ENCODE measurements at places on chromosomes 3 and 15.

- DNase-seq, result no peak
These were observed 92.0 kb downstream of the ZNF609 start for GRCh38 chr15:64552281-64552948.

GRCh38 chr3:175233957-175234940 lies 375.1 kb downstream of the NAALADL2 start:
- no peak for DNase-seq

DNA sequence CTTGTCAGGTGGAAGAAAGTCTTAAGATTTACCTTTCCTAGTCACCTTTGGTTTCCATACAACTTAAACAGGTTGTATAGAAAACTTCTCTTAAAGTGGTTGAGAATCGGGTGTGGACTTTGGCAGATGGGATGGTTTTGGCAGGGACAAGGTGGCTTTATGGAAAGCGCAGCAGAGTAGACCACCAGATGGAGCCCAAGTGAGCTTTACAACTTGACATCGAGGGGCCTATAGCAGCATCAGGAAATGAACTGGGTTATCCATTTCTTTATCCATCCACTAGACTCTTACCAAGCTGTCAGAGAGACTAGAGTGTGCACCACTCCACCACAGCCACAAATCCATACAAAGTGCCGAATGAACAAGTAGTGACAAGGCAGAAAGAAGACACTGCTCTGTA lies 85.3 kb upstream of the MBNL1 start:
- peak; percentile 46 for DNase-seq

GRCh38 chr15:31774045-31774444 lies 256.3 kb upstream of the CHRNA7 start:
- DNase-seq, result no peak

DNA sequence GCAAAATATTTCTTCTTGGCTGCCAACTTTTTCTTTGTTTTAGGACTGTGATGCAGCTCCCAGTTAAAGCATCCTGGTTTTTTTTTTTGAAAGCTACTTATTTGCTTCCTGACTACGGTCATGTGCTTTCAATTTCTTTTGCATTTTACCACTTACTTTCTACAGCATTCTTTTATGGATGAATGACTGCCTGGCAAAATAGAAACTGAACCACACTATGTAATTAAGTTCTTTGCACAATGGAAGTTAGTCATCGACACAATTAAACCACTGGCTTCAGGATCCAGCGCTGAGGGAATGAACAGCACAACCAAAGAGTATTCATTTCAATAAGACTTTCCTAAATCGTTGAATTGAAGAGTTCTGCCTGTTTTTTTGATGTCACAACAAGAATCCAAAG lies 82.2 kb upstream of the EPHA3 start:
- DNase-seq, result peak; percentile 92

DNA sequence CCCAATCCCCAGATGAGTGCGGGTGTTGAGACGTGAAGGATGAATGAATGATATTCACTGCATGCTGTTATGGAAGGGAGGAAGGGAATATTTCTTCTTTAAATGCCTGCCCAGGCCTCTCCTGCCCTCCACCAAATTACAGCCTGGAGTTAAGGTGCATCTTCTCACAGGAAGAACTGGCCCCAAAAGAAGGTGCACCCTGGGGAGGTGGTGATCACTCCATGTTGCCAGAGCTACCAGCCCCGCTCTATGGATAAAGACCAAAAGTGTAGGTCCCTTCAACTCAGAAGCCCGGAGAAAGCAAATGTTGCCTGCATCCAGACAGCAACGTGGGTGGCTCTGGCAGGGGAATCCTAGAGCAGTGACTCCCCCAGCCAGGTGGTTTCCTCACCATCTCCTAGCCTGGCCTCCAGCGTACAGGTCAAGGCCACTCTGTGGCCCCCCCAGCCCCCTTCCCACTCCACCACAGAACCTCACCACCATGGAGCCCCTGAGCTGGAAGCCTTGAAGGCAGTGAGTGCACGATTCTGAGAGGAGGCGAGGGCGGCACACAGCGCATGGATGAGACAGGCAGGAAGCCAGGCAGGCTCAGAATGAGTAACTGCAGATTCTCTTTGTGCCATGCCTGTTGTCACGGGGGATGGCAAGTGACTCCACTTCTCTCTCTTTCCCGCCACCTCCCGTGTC lies 3.5 kb upstream of the VIPR1 start:
- DNase-seq, result no peak

- DNase-seq, result no peak
These were observed 55.3 kb upstream of the VILL start for GRCh38 chr3:37935290-37935668.

- DNase-seq, result no peak
These were observed 60.8 kb downstream of the IL16 start for GRCh38 chr15:81257435-81257834.

GRCh38 chr3:141049681-141050080 lies 1.5 kb upstream of the SPSB4 start:
- no peak for DNase-seq

- peak; percentile 22 for DNase-seq
These were observed at the start of gene LIPH for GRCh38 chr3:185552358-185552877. Gene LIPH (minus strand): TSS chr3:185552588. CDS start chr3:185552471, 117 bp downstream.

- no peak for DNase-seq
These were observed 19.1 kb upstream of the XIRP1 start for GRCh38 chr3:39211332-39212130.

- peak; percentile 71 for DNase-seq
These were observed 125.2 kb downstream of the CNTN3 start for GRCh38 chr3:74489050-74489792.

DNA sequence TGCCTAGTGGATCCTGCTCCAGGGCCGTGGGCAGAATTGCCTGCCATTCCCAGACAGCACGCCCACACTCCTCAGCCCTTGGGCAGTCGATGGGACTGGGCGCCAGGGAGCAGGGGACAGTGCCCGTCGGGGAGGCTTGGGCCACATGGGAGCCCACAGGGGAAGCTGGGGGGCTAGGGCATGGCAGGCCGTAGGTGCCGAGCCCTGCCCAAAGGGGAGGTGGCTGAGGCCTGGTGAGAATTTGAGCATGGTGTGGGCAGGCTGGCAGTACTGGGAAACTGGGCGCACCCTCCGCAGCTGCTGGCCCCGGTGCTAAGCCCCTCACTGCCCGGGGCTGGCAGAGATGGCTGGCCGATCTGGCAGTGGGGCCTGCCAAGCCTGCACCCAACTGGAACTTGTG lies 1225.9 kb upstream of the EPHA6 start:
- no peak for DNase-seq

DNA sequence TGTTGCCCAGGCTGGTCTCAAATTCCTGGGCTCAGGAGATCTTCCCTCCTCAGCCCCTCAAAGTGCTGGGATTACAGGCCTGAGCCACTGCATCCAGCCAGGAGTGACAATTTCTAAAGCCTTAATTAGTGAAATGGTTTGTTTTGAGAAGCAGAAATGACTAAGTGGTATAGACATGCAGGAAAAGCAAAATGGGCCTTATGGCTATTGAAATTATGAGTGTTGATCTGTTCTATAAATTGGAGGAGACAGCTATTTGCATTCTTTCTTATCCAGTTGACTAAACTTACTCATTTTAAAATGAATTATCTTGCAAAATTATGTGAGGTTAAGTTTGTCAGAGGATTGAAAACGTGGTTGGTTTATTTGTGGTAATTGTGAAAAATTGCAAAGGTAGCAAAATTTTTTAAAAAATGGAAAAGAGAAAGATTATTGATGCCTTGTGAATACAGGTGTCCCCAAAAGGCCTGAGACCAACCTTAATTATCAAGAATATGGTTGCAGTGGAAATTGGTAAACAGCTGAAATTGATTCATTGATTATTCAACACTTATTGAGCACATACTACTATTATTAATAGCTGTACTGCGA lies 7.9 kb downstream of the RAP2B start:
- DNase-seq, result peak; percentile 53

DNA sequence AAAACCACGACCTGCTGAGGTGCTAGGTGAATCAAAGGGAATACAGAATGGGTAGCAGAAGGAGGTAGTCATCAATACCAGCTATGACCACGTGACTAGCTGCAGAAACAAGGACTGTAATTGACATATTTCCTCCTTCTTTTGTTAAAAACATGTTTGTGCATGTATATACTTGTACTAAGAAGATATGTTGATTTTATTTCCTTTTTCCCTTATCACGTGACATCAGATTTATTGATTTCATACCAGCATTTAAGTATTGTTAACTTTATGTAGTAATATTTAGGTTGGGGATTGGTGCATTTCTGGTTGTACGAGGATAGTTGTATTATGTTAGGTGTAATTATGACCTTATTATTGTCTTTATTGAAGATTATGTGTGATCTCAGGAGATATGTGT lies 36.2 kb downstream of the PEX5L start:
- no peak for DNase-seq

- DNase-seq, result peak; percentile 11
These were observed 609.9 kb downstream of the RBMS3 start for GRCh38 chr3:29890801-29891200.

GRCh38 chr3:16528581-16528993 lies 15.1 kb upstream of the RFTN1 start:
- DNase-seq, result peak; percentile 50

DNA sequence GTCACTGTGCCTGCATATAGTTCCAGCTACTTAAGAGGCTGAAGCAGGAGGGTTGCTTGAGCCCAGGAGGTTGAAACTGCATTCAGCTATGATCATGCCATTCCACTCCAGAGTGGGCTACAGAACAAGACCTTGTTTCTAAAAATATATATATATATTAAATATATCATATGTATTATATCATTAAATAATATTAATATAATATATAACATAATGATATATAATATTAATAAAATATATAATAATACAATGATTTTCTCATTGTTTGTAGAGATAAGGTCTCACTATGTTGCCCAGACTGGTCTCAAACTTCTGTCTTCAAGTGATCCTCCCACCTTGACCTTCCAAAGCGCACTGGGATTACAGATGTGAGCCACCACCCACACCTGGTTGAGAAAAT lies 101.8 kb downstream of the NAALADL2 start:
- DNase-seq, result no peak

DNA sequence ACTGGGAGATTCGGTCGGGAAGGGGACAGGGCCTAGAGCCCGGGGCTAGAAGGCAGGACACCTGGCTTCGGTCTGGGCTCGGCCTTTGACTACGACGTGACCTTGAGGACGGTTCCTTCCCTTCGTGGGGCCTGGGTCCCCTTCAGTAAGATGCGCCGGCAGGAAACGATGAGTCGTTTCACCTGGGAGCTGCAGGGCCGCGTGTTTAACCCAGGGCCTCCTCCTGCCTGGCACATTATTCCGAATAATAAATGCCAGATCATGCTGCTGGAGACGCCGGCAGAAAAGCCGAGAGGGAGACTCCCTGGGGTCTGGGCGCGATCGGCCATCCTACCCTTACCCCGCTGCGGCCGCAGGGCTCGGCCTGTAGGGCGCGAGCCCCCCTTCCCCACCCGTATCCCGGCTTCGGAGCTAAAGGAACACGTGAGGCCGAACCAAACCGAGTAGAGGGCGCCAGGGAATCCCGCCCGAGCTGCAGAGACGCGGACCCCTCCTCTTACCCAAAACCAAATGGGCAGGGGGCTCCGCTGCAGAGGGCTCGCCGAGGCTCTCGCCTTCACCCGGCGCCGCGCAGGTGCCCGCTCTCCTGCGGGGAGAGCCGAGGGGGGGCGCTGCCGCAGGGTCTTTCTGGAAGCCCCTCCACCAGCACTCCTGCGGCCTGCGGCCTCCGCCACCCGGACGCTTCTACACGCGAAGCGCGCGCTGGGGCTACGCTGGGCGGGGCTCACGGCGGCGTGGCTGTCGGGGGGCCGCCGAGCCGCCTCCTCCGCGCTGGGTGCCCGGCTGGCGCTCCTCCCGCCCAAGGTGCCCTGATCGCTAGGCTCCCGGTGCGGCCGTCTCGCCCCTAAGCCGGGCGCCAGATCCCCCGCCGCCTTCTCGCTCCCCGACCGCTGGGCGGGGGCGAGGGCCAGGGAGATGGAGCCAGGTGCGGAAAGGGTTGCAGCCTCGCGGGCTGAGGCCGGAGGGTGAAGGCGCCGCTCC lies at the start of gene BDH1:
BDH1 (minus strand) TSS at position 688 of the 981 bp plus-strand sequence. CDS start 9,525 bp downstream, outside the sequence.
- peak; percentile 10 for DNase-seq

DNA sequence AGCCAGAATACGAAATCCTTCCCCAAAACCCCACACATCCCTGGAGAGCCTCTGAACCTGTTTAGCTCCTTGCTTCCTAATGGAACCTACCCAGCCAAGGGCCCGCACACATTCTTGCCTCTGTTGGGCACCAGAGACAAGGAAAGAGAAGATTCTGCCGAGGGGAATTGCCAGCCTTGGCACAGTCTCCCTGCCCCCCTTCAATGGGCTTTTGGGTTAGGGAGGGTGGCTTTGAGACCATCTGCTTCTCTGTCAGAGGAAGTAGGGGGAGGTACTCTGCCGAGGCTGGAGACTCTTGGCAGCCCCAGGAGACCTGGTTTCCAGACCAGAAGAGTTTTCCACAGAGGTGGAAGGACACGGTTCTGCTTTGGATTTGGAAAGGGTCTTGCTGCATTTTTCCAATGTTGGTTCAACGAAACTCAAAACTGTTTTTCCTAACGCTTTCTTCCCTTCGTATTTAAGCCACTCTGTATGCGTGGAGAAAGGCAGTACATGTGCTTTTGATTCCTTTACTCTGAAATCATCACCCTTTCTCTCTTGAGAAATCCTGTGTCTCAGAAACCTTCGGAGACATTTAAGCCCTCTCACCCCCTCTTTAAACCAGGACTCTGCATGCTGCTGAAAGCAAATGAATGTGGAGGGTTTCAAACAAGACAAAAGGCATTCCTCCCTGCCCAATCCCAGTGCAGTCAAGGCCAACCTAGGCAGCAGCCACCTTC lies 78.8 kb upstream of the PRR23C start:
- peak; percentile 32 for DNase-seq

GRCh38 chr3:53708001-53708621 lies 138.1 kb downstream of the CHDH start:
- no peak for DNase-seq

- peak; percentile 80 for DNase-seq
These were observed 58.8 kb downstream of the AMOTL2 start for GRCh38 chr3:134315286-134316106.

GRCh38 chr3:11721479-11721878 lies 77.8 kb upstream of the VGLL4 start:
- no peak for DNase-seq

GRCh38 chr3:178406206-178406605 lies 130.0 kb upstream of the KCNMB2 start:
- DNase-seq, result peak; percentile 70

- peak; percentile 23 for DNase-seq
These were observed 271.4 kb downstream of the ARRDC4 start for GRCh38 chr15:98231696-98232440.
